Pulmonary artery endothelial cell (primary cell): ENCODE measurements at places on chromosomes 12 and 14.

DNA sequence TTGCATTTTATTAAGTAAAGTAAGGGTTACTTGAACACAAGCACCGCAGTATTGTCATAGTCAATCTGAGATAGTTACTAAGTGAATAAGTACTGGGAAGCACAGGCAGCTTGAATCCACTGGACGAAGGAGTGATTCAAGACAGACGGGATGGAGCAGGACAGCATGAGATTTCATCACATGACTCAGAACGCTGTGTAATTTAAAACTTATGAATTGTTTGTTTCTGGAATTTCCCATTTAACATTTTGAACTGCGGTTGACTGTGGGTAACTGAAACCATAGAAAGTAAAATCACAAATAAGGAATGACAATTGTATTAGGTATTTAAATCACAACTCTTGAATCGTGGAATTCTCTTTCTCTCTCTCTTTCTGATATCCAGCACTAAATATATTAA is 1630.4 kb upstream of the SEL1L start:
- DNase-seq = no peak

- DNase-seq = no peak
Observed at GRCh38 chr12:31406345-31406744, 80.4 kb upstream of the SINHCAF start.

DNA sequence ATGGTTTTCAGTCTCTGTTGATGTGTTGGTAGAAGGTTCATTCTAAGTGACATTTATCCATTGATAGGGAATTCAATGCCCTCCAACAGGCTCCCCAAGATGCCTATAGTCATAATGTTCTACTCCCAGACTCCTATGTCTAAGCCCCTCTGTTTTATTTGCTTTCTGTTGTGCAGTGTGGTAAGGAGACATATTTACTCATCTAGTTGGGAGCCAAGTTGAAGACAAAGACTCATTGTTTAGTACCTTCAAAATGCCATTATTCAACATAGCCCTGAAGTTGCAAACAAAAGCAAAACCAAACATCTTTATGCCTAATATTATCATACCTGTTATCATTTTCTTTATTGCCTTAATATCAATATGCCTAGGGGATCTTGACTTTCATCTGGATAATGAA is 302.1 kb downstream of the RMST start:
- no peak for DNase-seq

- DNase-seq = no peak
Observed at GRCh38 chr14:21647380-21647779, 6.3 kb upstream of the OR4E2 start.

DNA sequence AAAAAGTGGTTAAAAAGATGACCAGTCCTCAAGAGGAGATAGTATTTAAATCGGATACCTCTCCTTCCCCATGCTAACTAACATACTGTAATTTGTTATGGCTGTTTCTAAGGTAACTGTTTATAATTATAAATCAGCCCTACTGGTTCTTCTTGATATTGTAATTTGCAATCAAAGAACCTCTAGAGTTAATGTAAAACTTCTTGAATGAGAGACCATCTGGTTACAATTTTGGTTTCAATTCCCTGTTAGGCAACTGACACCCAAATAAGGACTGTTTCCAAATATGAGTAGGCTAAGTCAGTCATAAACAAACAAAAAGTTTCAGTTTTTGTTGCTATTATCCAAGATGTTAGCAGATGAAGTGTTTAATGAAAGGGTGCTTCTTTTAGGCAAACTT is 120.2 kb upstream of the DNM1L start:
- DNase-seq = no peak

- DNase-seq = no peak
Observed at GRCh38 chr12:15749937-15750336, 39.3 kb downstream of the EPS8 start.

GRCh38 chr14:90604356-90604755 is 207.5 kb downstream of the CALM1 start:
- DNase-seq = no peak

DNA sequence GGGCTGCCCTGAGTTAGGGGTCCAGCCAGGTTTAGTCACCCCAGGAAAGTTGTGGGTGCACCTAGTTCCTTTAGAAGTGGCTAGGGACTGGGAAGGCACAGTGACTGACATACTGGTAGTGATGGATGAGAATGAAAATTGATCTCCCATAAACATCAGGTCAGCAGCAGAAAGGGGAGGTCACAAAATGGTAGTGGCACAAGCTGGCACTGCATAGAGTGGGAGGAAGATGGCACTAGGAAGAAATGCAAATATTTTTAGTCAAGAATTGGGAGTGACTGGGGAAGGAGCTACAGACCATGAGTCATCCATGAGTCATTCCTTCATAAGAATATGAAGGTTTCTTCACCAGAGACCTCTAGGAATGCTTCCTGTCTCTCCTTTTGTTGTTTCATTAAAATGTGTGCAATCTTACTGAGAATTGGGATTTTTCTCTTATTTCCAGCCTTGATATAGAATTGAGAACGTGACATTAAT is 198.3 kb upstream of the AMIGO2 start:
- DNase-seq = peak; percentile 60

DNA sequence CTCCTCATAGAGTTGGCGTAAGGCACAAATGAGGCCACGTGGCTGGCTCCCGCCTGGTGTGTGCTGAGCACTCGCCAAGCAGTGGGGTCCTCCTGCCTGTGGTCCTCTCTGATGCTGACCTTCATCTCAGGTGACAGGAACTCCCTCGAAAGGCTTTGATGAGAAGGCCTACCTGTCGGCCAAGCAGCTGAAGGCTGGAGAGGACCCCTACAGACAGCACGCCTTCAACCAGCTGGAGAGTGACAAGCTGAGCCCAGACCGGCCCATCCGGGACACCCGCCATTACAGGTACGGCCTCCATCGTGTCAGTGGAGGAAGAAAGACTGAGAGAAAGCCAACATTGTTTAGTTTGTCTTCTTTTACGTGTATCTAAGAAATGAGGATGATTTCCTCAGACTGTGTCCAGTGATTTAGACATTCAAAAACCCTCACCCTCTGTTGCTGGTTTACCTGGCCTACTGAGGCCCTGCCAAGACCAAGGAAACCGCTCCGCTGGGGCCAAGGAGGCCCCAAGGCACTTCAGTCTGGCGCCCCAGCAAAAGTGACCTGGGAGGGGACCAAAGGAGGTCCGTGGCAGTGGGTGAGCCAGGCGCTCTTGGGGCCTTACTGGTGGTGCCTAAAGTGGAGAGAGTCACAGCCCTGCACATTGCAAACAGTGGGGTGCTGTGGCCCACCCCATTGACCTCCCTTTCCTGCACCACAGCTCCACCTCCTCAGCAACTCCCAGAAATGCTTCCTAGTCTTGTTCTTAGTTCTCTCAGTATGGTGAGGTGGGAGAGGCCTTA is 60.8 kb downstream of the GALNT16 start:
- no peak for DNase-seq

GRCh38 chr14:76328457-76329137 is 47.3 kb upstream of the ESRRB start:
- no peak for DNase-seq

GRCh38 chr12:52836042-52836466 is 1.9 kb upstream of the KRT79 start:
- peak; percentile 30 for DNase-seq

- no peak for DNase-seq
Observed at GRCh38 chr12:49019120-49019430, 499 bp upstream of the PRKAG1 start.

DNA sequence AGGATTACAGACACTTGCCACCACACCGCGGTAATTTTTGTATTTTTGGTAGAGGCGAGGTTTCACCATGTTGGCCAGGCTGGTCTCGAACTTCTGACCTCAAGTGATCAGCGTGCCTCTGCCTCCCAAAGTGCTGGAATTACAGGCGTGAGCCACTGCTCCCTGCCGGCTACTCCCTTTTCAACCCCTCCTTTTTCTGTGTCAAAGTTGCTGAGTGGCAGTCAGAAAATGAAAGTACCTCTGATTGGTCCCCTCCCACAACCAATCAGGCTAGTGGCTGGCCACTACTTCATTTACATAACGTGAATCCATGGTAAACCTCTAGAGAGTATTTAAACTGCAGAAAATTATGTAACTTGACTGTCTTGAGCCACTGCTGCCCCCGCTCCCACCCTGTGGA is 5.9 kb downstream of the RESF1 start:
- no peak for DNase-seq

DNA sequence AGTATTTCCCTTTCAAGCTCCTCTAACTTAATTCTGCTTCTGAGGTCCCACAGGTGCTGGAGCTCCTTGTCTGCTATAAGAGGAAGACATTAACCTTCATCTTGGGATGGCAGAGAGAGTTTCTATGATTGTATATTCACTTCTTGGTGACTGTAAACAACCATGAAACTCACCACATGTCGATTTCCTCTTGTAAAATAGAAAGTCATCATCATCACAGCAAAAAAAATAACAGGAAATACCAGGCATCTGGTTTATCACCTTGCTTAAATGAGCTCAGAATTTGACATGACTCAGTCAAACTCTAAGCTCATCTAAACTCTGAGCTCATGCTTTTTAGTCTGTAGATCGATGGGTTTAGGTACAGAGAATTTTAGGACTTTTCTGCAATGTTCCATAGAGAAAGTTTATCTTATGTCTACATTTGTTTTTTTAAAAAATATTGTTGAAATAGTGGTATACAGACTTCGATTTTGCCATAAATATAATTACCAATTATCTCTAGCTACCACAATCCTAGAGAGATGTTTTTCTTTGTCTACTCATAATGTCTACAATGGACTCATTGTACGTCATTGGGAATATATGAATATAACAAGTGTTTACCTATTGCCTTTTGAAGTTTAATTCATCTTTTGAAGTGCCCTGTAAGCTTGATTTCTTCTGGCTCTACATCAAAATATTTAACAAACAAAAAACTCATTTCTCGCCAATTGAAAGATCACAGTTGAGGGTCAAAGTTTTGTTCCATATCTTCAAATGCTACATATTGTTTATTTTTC is 58.4 kb downstream of the IGF1 start:
- no peak for DNase-seq

DNA sequence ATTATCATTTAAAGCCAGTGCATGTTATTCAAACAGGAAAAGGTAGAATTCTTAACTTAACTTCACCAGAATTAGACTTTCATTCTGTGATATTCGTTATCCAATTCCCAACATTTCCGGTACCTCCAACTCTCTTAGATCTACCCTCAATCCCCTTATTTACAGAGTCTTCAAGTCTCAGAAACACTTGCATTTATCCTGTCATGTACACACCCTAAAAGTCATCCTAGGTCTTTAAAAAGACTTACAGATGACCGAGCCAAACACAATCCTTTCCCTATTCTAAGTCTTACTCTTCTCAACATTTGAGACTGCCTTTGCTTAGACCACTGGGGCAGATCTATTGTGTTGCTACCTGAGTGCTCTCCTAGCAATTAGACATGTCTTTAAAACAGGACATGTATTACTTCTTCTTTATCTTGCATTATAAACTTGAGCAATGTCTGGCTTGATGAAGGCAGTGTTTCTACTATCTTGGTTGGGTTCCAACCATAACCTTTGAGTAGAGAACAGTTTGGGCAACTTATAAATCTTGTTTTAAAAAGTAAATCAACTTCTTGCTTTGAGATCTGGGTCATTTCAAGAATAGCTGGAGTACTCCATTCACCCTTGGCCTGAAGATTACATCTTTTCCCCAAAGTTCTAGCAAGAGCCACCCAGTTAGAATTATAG is 140.6 kb upstream of the PLEKHG7 start:
- DNase-seq = no peak

DNA sequence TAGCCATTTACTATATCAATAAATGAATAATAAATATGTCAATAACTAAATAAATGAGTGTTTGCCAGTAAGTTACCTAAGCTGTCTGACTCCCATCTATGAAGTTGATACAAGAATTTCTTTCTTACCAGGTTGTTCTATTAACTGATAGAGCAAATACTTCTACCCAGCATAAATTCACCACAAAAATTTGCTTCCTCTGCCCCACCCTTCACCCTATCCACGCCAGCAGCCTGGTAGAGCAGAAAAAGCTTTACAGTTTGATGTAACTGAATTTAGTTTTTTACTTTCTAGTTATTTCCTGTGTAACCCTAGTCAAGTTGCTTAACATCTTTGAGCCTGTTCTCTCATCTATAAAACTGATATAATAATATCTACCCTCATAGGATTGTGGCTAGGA is 94.9 kb upstream of the SLC16A7 start:
- no peak for DNase-seq

- DNase-seq = no peak
Observed at GRCh38 chr14:88750945-88751344, 41.8 kb downstream of the EML5 start.

- no peak for DNase-seq
Observed at GRCh38 chr12:58034311-58034710, 92.9 kb downstream of the ATP23 start.

- DNase-seq = no peak
Observed at GRCh38 chr14:92970271-92970670, 47.3 kb downstream of the CHGA start.

- DNase-seq = no peak
Observed at GRCh38 chr14:22387776-22388241, 201.2 kb downstream of the DAD1 start.

DNA sequence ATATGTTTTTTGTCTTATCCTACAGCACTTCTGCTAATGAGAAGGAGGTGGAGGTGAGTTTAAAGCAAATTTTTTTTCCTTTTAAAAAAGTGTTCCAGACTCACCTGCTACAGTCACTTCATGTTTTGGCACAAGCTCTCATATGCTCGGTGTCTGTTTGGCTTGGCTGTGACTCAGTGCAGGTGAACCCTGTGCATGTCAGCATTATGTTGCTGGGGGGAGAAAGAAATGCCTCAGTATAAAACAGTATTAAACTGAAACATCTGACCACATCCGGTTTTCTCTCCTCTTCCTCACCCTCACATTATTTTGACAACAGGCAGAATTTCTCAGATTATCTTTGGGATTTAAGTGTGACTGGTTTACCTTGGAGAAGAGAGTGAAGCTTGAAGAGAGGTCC is 105.2 kb downstream of the DNAI7 start:
- no peak for DNase-seq

DNA sequence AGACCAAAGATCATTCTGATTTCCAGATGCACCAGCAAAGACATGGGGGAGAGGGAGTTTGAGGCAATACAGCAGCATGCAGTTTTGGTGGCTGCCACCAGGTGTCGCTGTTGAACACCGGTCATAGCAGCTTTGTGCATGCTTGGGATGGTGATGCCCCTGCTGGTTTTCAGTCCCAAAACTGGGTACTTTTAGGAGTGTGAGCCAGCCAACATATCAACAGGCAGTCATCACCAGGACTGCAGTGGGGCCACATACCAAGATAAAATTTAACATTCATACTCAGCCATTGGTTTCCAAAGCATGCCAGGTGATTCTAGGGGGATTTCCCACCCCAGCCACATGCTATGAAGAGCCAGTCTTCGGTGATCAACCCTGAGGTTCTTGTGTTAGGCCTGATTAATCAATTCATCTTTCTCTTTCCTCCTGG is 64.2 kb downstream of the PHETA1 start:
- no peak for DNase-seq

DNA sequence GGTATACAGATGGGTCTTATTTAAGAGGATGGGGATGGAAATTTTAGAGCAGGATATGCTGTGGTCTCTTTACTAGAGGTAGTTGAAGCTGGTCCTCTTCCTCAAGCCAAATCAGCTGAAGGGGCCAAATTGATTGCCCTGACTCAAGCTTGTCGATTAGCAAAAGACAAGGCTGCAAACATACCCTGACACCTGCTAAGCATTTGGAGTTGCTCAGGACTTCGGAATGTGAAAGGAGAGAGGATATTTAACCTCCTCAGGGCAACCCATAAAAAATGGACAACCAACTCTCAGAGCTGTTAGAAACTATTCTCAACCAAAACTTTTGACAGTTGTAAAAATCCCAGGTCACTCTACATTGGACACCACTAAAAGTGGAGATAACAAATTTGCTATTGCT is 15.6 kb downstream of the PTGDR start:
- no peak for DNase-seq

- no peak for DNase-seq
Observed at GRCh38 chr12:119114294-119114693, 64.4 kb upstream of the HSPB8 start.
